ENCODE measurements at places on chromosomes 1 and 21. TPM values are rescaled to one million over a fixed set of nuclear protein-coding genes. Genes with fewer than 3 reads are reported as not detected.

Gene GJA5
- total RNA-seq, result under 0.01 TPM

Gene CRP
- not detected for total RNA-seq

Gene RUSC1
- total RNA-seq, result 13.8 TPM

Gene CTBS
- 5.4 TPM for total RNA-seq

Gene BSND
- not detected for total RNA-seq

Data from dermis blood vessel endothelial cell (primary cell).